Activated CD4-positive, alpha-beta T cell treated with anti-CD3 and anti-CD28 coated beads, Interleukin-2, amount 50 U/mL, for 1 hour (primary cell): ENCODE measurements at places on chromosomes 12 and 14.

- DNase-seq, result no peak
These were observed 22.6 kb downstream of the CCDC85C start for GRCh38 chr14:99581374-99581773.

DNA sequence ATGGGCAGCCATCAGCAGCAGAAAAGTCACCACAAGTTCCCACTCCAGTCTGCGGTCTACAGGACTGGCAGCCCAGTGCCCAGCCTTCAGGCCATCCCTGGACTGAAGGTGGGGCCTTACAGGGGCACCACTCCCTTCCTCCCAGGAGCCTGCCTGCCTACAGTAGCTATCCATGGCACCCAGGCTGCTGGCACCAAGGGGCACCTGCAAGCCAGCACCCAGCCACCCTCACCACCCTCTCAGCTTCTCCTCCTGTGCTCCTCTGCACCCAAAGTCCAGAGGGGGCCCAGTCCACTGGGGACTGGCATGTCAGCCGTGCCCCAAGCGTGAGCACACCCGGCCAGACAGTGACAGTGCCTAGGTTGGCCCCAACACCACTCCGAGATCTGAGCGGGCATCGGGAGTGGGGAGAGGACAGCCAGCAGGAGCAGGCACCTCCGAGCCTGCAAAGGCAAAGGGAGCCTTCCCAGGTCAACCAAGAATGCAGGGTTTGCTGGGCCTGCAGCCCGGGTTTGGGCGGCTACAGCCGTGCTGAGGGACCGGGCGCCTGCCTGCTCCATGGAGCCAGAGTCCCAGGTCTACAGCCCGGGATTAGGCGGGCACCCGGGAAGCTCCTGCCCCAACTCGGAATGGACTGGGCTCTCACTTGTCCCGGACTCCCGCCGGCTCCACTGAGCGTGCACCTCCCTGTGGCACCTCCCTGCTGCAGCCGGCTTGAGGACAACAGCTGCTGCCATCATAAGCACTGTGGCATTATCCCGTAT is 8.1 kb upstream of the OR6C65 start:
- no peak for DNase-seq

- DNase-seq, result no peak
These were observed 13.1 kb downstream of the ATXN3 start for GRCh38 chr14:92093320-92093719.

DNA sequence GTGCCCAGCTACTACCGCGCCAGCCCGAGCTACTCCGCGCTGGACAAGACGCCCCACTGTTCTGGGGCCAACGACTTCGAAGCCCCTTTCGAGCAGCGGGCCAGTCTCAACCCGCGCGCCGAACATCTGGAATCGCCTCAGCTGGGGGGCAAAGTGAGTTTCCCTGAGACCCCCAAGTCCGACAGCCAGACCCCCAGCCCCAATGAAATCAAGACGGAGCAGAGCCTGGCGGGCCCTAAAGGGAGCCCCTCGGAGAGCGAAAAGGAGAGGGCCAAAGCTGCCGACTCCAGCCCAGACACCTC is 697 bp downstream of the HOXC10 start:
- no peak for DNase-seq

GRCh38 chr12:114894076-114894475 is 210.1 kb upstream of the TBX3 start:
- DNase-seq, result no peak

DNA sequence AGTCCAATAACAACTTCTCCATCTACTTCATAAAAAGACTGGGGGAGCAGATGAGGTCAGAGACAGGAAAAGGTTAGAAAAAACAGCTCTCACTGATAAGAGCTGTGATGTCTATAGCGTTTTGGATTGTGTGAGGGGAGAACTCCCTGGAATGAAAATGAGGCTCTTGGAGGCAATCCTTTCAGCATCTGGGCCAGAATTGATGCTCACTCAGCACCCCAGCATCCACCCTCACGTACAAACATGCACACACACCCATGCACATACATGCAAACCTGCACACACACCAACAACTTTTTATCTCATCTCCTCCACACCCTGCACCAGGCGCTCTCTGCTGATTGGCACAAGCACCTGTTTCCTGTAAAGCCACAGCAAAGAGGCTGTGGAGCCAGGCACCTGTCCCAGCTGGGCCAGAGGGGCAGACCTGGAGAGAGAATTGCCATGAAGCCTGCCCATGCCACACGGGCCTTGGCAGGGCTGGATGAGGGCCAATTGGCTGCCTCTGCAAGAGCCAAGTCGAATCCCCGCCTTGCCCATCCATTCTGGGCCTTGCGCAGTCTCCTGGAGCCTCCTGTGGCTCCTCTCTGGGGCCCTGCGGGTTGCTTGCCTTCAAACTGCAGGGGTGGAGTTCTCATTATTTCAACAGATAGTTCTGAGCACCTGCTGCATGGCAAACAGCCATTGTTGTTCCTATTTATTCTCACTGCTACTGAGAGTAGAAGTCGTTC is 53.1 kb downstream of the SYNE3 start:
- DNase-seq, result peak; percentile 37

GRCh38 chr14:51738754-51739153 is 87.0 kb downstream of the FRMD6 start:
- no peak for DNase-seq

GRCh38 chr12:120141336-120141735 is 24.8 kb upstream of the RAB35 start:
- no peak for DNase-seq

- no peak for DNase-seq
These were observed 33.0 kb downstream of the UBR7 start for GRCh38 chr14:93239869-93240677.

DNA sequence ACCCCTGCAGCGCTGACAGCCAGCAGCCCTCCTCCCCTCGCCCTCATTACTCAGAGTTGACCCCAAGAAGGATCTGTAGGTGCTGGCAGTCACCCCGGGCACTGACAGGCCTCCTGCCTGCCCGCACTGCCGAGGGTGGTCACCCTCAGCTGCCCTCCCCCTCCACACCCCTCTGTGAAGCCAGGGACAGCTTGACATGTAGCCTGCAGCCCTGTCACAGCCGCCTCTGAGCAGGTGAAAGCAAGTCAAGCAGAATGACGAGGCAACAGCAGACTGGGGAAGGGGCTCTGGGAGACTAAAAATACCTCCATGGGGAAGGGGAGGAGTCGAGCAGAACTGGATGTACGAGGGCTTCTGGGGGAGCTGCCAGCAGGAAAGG is 178.1 kb downstream of the DPF3 start:
- no peak for DNase-seq

DNA sequence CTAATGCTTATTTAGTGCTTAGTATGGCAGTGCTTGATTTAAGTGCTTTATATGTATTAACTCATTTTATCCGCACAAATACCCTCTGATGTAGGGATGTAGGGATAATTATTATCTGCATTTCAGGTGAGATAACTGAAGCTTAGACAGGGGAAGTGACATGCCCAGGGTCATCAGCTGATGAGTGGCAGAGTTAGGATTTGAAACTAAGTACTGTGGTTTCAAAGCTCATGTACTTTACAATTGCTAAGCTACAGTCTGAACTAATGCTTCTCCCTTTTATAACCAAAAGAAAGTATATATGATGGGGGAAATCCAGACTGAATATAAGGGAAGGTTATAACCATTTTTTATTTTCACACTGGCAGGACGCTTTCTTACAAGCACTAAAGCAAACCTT is 229.6 kb upstream of the NAV3 start:
- DNase-seq, result no peak
